ENCODE measurements at places on chromosomes 5 and 9. TPM values are rescaled to one million over a fixed set of nuclear protein-coding genes. Genes with fewer than 3 reads are reported as not detected.
A peak's percentile ranks its signal among the peaks of the same experiment; 100 is the strongest.

The EQTN gene
- not detected for total RNA-seq

The CCDC152 gene
- 0.98 TPM for total RNA-seq

GRCh38 chr5:106737111-106737510, 933.6 kb downstream of the EFNA5 start:
- no peak for DNase-seq

DNA sequence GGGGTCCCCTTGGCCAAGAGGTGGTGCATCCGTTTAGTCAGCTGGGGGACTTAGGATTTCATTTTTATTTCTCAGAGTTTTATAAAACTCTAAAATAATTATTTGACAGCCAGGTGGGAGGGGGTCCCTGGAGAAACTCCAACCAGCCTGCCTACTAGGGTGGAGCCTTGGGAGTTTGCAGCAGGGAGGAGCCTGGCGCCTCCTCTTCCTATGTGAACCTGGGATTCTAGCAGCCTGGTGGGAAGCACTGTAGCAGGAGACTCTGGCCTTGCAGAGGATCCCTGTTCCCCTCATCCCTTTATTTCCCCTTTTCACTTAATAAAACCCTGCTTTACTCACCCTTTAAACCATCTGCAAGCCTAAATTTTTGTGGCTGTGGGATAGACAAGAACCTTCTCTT, 50.8 kb downstream of the FXN start:
- DNase-seq: no peak

GRCh38 chr5:663436-664342, 29.5 kb downstream of the TPPP start:
- DNase-seq: no peak

- DNase-seq: no peak
These were observed 242.3 kb upstream of the PTGER4 start for GRCh38 chr5:40437452-40437861.

The IL7R gene
- total RNA-seq: 87.8 TPM

DNA sequence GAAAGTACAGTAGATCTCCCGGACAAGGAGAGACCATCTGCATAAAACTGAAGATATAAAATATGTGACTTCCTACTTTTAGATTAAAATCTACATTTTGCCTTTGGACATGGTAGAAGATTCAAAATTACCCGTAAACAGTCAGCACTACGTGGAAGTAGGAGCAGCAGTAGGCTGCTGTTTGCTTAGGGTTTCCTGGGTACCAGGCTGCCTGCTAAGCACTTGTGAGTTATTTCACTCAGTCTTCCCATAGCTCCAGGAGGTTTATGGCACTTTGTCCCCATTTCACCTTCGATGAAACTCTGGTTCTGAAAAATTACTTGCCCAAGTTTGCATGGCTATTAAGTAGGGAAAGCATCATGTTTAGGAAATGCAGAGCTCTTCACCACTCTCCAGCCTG, 92.6 kb downstream of the STK32A start:
- DNase-seq: no peak

The GPR107 gene
- 43.2 TPM for total RNA-seq

The ARHGEF37 gene
- total RNA-seq: 9.1 TPM

The LECT2 gene
- not detected for total RNA-seq

DNA sequence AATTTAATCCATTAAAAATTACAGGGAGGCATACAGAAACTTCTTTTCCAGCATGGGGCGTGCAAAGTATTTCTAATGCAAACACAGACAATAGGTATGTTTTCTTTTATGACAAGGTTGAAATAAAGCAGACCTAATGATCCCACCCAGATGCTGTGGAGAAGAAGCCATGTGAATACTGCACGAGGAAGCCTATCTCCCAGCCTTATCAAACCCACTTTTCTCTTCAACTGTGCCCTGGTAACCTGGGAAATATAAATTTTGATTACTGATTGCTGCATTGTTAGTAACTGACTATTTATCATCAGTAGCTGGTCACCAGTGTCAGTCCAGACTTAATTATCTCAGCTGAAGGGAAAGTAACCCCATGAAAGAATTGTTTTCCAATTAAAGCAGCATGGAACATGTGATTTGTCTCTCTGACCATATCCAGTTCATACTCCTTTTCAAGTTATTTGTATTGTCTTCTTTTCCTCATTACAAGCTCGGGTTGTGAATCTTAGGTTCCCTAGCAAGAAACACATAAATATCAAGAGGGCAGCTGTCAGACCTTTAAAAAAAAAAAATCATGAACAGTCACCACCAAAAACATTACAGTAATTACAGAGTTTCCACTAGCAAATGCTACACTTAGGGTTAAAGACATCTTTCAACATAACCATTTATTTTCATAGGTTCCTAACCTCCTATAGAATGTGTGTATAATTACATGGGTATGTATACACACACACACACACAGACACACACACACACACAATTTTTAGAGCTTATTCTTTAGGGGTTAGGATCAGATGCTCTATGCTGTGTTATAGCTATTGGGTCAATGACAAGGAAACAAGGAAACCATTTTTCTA, 50.3 kb downstream of the SEMA6A start:
- DNase-seq: no peak

DNA sequence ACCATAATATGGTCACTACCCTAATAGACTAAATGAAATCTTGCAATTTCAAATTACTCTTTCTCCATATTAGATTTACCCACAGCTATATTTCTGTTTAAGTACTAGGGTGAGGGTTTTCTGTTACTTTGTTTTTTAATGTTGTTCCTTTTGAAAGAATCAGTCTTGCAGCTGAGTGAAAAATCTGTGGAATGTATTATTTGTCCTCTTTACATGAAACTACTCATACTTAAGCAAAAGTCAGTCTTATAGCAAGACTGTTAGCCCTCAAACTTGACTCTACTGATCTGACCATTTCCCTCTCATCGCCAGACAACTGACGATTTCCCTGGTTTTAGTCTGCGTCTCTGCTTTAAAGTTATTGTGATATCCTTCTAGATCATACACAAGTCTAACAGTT, 84.0 kb downstream of the PIK3R1 start:
- DNase-seq: no peak

- DNase-seq: no peak
These were observed 21.8 kb downstream of the IRX4 start for GRCh38 chr5:1860949-1861348.

- no peak for DNase-seq
These were observed 12.5 kb downstream of the ERCC6L2 start for GRCh38 chr9:95887926-95888497.

- peak; percentile 49 for DNase-seq
These were observed 91.1 kb upstream of the RANBP3L start for GRCh38 chr5:36392818-36393217.

- peak; percentile 54 for DNase-seq
These were observed 10.2 kb upstream of the LCP2 start for GRCh38 chr5:170307575-170308465.

- DNase-seq: no peak
These were observed 43.4 kb upstream of the BICD2 start for GRCh38 chr9:92807757-92808725.

GRCh38 chr5:108373426-108373825, 8.5 kb downstream of the FBXL17 start:
- DNase-seq: no peak

DNA sequence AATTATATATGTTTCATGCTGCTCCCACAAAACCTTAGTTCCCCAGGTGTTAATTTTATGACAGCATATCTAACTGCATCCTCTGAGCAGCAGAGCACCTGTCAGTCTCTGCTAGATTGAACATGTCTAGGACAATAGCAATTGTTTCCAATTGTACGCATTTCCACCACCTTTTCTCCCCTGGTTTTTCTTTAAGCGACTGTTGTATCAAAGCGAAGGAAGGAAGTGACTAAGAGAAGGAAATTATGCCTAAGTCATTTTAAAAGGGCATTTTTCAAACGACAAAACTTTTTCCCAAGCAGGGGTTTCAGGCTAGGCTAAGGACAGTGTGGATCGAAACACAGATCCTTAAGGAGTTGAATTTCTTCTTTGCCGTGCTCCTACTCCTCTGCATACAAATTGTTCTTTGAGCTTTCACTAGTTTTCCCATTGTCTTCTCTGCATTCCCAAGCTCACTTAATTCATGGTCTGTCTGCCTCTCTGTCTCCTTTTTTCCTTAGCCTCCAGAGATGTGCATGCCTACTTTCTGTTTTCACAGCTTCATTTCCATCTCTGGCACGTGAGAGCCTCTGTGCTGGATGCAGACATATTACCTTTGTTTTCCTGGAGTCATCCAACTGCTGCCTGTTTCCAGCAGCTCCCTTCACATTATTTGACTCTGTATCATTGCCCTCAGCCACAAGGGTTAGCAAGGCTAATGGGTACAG, 39.4 kb upstream of the STARD4 start:
- no peak for DNase-seq

GRCh38 chr5:173890195-173890991, 2.2 kb downstream of the CPEB4 start:
- DNase-seq: peak; percentile 58

The RETREG1 gene
- 6.8 TPM for total RNA-seq

DNA sequence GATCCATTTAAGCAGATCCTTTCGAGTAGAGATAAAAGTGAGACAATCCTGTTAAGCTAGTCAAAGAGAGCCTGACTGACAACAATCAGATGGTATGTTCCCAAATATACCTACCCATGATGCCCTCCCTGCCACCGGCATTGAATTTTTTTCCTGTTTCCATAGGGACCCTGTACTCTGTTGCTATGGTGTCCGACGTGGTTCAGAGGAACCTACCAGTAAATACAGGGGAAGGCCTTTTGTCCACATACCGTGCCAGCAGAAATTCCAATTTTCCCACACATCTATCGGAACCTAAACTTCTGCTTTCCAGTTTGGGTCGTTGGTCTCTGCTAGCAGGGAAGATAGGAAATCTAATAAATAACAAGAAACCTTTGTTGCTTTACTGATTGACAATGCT, 64.7 kb downstream of the MEGF10 start:
- no peak for DNase-seq

The CNTNAP3 gene
- 10.6 TPM for total RNA-seq

GRCh38 chr9:90099262-90099963, 494.6 kb downstream of the GADD45G start:
- DNase-seq: no peak

DNA sequence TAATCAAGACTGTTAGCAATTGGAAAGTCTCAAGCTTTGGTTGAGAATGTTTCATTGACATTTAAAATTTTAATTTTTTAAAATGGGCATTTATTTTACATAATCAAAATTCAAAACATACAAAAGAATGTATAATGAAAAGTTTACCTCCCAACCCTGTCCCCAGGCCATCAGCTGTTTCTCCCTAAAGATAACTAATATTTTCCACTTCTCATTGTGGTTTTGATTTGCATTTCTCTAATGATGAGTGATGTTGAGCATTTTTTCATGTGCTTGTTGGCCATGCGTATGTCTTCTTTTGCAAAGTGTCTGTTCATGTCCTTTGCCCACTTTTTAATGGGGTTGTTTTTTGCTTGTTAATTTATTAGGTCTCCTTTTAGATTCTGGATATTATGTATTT, 11.4 kb upstream of the MACIR start:
- no peak for DNase-seq

GRCh38 chr5:32319392-32319791, 6.7 kb upstream of the MTMR12 start:
- DNase-seq: no peak

DNA sequence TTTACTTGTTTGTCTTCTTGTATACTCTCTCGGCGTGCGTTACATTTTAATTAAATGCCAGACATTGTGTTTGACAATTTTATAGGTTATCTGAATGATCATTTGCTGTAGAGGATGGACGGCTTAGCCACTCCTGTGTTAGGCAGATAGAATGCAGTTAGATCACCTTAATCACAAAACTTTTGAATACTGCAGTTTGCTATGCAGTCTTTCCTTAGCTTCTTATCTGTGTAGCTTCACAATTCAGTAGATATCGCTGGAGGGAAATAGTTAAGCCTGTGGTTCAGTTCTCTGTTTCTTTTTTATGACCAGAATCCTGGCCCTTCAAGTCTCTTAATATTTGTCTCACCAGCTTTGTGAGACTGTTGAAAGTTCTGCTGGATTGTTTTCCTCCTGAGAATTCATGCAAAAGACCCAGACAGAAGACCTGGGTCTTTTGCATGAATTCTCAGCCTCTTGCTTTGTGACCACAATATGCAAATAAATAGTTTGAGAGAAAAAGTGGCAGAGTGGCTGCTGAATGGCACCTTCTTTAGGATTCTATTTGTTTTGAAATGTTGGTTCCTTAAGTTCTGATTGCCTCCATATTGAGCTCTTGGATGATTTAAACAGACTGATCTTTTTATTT, 40.2 kb downstream of the RASA1 start:
- no peak for DNase-seq

DNA sequence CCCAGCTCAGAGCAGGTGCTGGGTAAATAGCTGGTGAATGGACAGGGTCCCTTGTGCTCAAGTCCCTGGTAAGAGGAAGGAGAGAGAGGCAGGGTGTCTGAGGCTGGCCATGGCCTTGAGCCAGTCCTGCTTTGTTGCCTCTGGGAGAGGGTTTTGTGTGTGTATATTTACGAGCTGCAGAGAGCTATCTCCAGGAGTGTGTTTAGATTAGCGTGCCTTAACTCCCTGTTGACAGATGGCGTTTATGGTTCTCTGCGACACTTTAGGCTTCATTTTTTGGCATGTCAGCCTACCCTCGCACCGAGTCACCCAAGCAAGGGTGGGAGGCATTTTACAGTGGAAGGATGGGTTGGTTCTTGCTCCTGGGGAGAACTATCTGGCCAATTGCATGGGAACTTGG, 22.2 kb downstream of the HMCN2 start:
- DNase-seq: peak; percentile 72

Measured in lung (tissue), 17 donors.